ENCODE measurements at places on chromosomes 6 and 20. TPM values are rescaled to one million over a fixed set of nuclear protein-coding genes. Genes with fewer than 3 reads are reported as not detected.

CGA gene
- not detected for total RNA-seq

TSPO2 gene
- not detected for total RNA-seq

TREM1 gene
- 0.98 TPM for total RNA-seq

LHFPL5 gene
- total RNA-seq, result not detected

SNX14 gene
- 65.4 TPM for total RNA-seq

FABP7 gene
- not detected for total RNA-seq

GNMT gene
- 0.47 TPM for total RNA-seq

FRS3 gene
- 3.9 TPM for total RNA-seq

GSTA2 gene
- not detected for total RNA-seq

CST3 gene
- total RNA-seq, result 331 TPM

ADTRP gene
- total RNA-seq, result not detected

BEND6 gene
- 1.3 TPM for total RNA-seq

MAFB gene
- 0.04 TPM for total RNA-seq

TBX18 gene
- not detected for total RNA-seq
